Amygdala (tissue), 56 donors: ENCODE measurements at places on chromosomes 16 and 17.

DNA sequence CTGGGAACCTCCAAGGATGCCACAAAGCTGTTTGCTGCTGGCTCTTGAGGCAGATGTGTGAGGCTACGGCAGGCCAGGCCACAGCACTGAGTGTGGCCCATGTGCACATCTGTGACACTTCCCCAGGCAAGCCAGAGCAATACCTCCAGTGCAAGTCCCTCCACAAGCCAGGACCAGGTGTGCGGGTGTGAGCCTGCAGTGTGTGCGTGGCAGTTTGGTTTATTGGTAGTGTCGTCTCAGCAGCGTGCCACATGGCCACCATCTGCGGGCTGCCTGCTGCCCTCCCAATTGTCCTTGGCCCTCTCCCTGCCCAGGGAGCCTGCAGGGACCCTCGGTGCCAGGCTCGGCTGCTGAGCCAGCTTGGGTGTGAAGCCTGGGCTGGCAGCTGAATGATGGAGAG, 9.9 kb upstream of the SREBF1 start:
- no peak for DNase-seq

DNA sequence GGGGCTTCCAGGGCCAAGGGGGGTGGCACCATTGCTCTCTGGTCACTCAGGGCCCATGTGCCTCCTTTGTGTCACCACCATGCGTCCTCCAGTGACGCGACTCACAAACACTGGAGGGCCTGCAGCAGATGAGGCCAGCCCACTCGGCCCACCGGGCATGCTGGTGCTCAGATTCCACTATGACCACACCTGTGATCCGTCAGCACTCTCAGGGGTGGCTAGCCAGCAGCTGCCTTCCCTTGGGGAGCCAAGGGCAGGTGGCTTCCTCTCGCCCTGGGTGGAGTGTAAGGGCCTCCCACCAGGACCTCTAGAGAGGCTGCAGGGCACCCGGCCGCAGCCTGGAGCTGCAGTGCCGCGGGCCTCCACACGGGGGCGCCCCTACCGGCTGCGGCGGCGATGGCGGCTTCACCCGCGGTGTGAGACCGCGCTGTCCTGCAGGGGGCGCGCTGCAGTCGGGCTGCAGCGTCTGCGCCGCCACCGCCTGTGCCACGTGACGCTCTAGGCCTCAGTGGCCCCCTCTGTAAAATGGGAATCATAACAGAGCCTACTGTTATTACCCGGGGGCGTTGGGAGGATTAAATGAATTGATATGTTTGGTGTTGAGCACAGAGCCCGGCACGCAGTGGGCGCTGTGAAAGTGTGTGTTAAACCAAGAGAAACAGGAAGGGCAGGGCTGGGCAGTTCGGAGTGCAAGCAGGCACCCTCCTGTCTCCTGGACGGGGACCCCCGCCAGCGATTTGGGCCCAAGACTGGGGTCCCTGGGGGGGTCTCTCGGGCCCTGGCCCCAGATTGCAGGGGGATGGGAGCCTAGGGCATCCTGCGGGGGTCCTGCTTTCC, 192.4 kb upstream of the GSE1 start:
- no peak for DNase-seq

GRCh38 chr17:36934144-36934691, 3.1 kb upstream of the LHX1 start:
- no peak for DNase-seq

DNA sequence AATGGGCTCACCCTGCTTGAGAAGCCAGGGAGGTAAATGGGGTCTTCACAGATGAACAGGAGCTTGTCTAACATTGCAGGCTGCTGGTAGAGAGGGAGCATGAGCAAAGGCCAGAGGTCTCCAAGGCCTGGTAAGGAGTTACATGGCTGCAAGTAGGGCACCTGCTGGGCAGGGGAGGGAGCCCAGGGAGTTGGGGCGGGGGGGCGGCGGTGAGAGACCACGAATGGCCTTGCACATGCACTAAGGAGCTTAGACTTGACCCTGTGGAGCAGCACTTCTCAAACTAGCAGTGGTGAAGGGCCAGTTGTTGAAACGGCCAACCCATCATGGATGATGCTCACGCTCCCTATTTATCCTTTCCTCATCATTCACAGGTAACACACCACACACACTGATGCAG, 38.4 kb downstream of the ERN1 start:
- DNase-seq: no peak

GRCh38 chr16:88943741-88944140, 33.3 kb downstream of the CBFA2T3 start:
- no peak for DNase-seq

DNA sequence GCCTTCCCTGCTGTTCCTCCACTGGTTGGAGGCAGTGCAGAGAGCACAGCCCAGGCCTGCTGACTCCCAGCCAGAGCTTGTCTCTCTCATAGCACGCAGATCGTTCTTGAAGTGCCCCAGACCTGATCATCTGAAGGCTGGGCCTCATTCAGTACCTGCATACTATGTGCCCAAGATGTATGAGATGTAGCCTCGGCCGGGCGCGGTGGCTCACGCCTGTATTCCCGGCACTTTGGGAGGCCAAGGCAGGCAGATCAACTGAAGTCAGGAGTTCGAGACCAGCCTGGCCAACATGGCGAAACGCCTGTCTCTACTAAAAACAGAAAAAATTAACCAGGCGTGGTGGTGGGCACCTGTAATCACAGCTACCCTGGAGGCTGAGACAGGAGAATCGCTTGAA, 31.0 kb downstream of the WNT3 start:
- no peak for DNase-seq

DNA sequence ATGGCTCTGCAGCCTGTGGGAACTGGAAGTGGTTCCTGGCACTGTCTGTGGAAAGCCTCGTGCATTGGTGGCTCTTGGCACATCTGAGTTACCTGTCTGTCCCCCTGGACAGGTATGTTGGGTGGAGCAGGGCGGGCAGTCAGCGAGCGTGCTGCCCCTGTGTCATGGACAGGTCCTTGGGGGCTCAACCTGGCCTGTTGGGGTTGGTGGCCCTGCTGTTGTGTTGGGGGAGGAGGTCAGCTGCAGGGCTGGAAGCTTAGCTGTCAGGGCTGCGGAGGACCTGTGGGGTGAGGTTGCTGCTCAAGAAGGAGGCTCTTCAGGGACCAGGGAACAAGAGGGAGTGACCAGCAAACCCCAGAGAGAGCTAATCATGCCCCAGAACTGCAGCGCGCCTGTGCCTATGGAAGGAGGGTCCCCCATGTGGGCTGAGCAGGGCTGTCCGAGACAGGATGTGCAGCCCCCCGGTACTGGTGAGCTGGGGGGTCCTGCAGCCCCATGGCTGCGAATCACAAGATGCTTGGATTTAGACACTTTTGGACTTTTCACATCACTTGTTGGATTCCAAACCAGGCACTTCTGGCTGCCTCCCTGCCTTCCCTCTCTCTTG, 7.2 kb downstream of the NKD1 start:
- no peak for DNase-seq

DNA sequence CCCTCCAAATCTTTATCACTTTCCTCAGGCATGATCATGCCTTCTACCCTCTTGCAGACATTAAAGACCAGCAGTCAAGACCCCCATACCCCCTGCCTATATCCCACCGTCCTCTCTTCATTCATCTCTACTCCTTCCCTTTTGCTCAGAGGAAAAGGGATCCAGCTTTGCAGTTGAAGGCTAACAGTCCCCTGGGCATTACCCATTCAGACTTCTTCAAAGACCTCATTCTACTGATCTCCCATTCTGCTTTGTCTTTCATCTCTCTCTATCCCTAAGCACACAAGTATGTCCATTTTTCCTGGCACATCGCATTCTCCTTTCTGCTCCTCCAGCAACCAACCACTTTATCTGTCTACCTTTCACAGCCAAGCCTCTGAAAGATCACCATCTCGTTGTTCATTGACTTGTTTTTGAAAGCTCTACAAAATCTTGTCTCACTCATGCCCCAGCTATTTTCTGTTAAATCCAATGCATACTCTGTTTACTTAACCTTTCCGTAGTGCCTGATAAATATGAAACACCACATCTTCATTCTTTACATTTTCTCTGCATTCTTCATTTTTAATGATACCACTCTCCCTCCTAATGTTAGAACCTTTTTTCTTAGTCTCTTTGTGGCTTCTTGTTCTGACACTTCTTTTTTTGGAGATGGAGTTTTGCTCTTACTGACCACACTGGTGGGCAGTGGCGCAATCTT, 14.1 kb upstream of the LCMT1 start:
- no peak for DNase-seq

DNA sequence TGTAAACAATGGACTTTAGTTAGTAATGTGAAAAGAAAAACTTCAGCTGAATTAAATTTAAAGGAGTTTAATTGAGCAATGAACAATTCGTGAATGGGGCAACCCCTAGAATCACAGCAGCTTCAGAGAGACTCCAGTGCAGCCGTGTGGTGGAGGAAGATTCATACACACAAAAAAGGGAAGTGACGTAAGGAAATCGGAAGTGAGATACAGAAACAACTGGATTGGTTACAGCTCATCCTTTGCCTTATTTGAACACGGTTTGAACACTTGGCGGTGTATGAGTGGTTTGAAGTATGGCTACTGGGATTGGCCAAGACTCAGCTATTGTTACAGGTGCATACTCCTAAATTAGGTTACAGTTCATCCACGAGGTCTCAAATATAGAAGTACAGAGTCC, 460.4 kb upstream of the ASIC2 start:
- no peak for DNase-seq

GRCh38 chr16:69924777-69925191, 26.4 kb upstream of the CLEC18A start:
- DNase-seq: no peak

GRCh38 chr16:73166441-73166851, 118.5 kb upstream of the ZFHX3 start:
- DNase-seq: no peak

DNA sequence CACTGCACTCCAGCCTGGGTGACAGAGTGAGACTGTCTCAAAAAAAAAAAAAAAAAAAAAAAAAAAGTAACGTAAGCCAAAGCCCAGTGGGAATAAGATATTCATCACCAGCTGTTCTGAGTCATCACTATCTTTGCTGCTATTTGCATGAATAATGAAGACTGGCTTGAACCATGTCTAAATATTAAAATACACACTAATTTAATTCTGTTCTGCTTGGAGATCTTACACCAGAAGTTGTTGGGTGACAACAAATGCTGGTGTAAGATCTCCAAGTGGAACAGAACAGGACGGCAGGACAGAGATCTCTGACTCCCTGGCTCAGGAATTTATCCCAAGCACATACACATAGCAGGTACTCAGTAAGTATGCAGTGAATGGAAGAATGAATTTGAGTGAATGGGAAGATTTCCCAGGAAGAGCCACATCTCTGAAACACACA, 19.6 kb downstream of the DNAH17 start:
- DNase-seq: no peak

DNA sequence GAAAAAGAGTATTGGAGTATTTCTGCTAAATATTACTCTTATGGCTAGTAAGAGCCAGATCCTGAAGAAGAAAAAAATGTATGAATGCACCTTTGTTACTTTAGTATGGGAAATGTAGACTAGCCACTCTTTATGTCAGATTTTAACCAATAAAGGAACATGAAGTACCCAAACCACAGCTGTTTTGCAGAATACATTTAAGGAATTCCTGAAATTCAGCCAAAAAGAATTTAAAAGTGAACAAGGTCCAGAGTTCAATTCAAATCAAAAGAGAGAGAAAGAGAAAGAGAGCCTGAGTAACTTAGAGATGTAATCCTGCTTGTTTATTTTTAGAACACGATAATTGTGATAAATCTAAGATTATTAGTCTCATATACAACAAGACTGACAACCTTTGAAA, 1.2 kb downstream of the KCNJ16 start:
- no peak for DNase-seq

DNA sequence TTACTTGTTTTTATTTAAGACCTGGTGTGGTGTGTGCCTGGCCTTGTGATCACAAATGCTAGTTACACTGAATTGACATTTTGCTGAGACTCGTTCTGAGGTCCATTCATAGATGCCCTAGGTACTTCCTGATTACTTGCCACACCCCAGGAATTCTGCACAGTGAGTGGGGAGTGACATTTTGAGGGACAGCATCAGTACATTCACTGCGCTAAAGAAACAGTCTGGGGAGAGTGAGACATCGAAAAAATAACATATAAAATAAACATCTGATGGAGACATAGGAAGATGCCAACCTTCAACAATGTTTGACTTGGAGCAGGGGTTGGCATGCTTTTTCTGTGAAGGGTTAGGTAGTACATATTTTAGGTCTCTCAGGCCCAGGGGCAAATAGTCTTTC, 30.4 kb downstream of the ABCC1 start:
- no peak for DNase-seq

- DNase-seq: no peak
These were observed 7.7 kb downstream of the USP6 start for GRCh38 chr17:5123343-5124124.

DNA sequence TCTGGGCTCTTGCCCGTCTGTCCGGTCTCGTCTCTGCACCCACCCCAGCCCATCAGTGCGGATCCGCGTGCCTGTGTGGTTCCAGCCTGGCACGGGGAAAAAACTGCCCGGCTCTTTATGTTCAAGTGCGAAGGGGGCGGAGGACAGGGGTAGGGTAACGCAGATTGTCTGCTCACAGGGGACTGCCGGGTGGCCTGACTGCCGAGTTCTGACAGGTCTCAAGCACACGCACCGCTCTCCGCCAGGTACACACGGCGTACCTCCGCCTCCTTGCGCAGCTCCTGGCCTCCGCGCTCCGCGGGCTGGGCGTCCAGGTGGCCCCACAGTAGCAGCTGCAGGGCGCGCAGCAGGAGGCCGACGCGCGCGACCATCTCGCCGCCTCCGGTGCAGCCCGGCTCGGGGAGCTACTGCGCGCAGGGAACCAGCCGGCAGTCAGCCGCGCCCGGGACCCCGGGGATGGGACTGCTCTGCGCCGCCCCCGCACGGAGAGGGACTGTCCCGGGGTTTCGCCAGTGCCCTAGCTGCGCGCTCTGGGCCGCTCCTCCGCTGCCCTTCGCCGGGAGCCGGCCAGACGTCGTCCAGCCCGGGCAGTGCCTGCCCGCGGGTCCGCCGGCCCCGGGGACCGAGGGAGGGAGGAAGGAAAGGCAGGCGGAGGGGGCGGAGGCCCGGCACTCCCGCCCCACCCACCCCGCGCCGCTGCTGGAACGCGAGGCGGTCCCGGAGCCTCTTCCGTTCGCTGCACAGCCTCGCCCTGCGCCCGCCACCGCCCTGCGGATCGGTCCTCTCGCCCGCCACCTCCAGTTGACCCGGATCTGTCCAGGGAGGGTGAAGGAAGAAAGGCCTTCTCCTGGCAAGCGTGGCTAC, at the start of gene MMP28:
MMP28 (minus strand) TSS at position 635 of the 864 bp plus-strand sequence; CDS start at position 371, 264 bp downstream.
- DNase-seq: no peak

DNA sequence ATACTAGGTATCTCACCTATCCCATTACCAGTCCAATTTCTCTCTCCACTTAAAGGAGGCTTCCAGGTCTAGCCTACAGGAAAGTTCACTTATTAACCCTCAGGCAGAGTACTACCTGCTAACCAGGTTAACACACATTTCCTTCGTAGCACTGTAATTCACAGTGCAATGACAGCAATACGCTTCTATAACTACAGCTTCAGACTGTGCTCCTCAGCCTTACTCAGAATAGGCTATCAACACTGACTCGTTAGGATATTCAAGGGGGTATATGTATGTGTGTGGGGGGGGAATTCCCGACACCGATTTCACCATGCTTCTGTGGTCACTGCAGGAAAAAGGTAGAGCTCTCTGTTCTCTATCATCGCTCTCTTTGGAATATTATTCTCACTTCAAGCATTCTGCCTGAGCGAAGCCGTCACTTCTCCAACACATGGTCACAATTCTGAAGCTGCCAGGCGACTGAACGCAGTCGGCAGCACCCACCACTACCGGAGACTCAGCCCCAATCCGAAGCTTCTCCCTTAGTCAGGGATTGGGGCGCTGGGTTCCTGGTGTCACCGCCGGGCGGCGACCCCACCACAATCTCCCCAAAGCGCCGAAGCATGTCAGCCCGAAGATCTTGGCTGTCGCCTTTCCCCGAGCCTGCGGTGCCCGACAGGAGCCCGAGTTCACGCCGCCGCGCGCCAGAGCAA, 618 bp downstream of the GGA3 start:
- DNase-seq: no peak
